Hematopoietic multipotent progenitor cell treated with erythropoietin and hydrocortisone succinate and interleukin-3 and kit ligand, for 8 days (in vitro differentiated cells): ENCODE measurements at places on chromosomes 6 and 20.
A peak's percentile ranks its signal among the peaks of the same experiment; 100 is the strongest.

- peak; percentile 87 for DNase-seq
Observed at GRCh38 chr20:5056801-5057599, 55.7 kb upstream of the SLC23A2 start.

GRCh38 chr20:6767536-6768227, at the start of gene BMP2:
TSS of gene BMP2 (plus strand) at chr20:6767686. CDS start at chr20:6770127, 2,441 bp downstream.
- DNase-seq: peak; percentile 33

DNA sequence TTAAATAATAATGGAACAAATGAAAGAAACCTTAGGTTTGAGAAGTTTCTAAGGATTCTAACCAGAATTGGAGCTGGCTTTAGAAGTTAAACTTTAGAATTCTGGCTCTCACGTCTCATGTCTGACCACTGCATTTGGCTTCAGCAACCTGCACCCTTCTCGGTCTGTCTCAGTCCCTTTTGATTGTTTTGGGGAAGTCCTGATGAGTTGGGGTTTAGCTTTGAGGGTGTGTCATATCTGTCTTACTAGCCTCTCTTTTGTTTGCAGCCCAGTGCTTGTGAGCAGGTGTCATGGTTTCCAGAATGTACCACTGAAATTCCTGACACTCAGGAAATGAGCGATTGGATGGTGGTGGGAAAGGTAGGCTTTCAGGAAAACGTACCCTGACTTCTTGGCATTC, 17.0 kb downstream of the CMTR1 start:
- no peak for DNase-seq

DNA sequence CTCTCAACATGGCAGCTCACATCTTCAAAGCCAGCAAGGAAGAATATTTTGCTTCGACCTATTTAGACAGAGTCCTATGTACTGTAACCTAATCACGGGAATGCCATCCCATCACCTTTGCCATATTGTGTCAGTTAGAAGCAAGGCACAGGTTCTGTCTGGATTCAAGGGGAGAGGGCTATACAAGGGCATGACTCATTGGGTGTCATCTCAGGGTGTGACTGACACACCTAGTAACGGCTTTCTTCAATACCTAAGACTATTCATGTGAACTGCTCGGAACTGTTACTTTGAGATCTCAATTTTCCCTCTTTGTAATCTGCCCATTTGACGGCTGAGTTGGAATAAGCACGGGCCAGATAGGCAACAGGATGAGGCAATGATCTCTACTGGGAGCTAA, 135.6 kb upstream of the HDGFL1 start:
- no peak for DNase-seq

DNA sequence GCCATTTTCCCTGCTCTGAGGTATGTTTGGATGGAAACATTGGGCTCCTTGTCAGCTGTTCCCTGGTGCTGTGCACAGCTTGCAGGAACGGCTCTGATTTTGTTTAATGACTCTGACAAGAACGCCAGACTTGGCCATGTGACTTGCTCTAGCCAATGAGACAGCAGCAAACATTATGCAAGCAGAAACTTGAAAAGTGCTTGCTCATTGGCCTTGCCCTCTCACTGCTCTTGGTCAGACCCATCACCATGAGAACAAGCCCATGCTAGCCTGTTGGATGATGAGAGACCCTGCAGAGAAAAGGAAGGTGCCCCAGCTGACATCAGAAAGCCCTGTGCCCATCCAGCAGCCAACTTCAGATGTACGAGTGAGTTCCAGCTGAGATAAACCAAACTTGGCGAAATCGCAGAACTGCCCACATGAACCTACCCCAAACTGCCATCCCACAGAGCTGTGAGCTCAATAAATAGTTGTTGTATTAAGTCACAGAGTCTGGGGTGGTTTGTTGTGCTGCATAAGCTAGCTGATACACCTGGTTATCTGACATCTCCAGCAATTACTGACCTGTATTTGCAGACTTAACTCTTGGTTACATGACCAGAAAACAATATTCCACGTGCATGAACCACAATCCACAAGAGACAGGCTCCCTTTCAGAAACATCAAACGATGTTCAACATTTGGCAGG, 96.9 kb downstream of the JPH2 start:
- peak; percentile 8 for DNase-seq

GRCh38 chr20:16179371-16179770, 393.9 kb downstream of the KIF16B start:
- no peak for DNase-seq

DNA sequence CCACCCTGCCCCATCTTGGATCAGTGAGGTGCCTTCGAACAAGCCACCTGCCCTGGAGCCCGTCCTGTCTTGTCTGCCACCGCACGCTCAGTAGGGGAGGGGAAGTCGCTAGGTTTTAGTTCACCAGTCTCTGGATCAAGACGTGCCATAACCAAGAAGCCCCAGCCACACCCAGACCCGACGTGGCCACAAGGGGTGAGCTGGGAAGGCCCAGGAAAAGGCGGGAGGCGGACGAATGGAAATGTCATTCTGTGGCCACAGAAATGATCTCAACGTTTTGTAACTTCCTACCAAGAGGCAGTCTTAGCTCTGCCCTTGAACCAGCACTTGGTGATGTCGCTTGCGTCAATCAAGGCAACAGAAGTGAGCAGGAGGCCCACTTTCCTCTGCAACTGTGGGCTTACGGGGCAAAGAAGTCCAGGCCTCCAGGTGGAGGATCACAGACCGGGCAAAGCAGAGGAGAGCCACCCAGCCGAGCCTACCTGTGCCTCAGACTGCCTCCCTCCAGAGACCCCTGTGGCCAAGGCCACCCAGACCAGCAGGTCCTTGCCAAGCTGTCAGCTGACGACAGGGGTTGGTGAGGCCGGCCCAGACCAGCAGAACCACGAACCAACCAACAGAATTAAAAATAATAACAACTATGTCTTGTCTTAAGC, 14.5 kb downstream of the GMEB2 start:
- DNase-seq: no peak

- no peak for DNase-seq
Observed at GRCh38 chr20:3970016-3970415, 45.3 kb downstream of the RNF24 start.

DNA sequence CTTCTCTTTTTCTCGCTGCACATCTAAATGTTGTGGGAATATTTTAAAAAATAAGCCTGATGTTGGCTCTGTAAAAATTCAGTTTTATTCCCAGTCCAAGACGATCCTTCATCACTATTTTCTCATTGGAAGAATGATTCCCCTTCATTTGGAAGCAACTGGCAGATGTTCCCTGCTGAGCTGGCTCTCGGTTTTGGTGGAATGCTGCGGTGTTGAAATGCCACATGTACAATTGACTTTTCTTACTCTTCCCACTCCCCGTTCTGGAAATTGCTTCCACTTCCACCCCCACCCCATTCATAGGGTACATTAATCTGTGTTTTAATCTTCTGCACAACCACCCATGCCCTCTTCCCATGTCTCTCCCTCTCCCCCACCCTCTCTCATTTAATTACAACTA, 496.3 kb upstream of the MAP3K7 start:
- no peak for DNase-seq

DNA sequence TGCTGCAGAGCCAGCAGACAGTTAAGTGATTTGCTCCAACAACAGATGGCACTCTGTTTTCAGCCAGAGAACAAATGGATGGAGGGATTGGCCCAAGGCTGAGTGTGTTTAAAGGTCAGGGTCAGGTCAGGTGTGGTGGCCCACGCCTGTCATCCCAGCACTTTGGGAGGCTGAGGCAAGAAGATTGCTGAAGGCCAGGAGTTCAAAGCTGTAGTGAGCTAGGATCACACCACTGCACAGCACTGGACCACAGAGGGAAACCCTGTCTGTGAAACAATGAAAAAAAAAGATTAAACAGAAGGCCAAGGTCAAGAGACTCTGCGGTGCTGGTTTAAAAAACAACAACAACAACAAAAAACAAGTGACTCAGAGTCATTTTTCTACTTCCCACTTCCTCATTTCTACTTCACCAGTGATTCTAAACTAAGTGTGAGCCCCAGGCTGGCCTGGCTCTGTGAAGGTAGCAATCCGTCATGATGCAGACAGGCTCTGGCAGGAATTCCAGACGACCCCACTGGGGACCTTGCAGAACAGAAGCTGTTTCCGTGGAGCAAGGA, 42.5 kb upstream of the ARMC2 start:
- DNase-seq: no peak

DNA sequence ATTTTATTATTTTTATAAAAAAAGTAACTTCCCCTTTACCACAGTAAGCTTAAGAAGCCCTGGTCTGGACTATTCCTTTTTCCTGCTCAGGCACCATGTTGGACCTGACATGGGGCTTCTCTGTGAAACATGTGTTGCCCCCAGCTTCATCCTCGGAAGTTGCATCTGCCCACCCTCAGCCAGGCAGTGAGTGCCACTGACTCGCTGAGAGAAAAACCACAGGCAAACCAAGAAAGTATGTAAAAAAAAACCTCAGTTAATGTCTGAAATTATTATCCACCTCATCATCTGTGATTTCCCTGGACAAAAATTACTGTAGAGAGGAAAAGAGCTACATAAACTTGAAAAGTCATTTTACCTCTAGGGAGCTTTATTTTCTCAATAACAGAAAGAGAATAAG, 109.9 kb upstream of the MCHR2 start:
- no peak for DNase-seq

DNA sequence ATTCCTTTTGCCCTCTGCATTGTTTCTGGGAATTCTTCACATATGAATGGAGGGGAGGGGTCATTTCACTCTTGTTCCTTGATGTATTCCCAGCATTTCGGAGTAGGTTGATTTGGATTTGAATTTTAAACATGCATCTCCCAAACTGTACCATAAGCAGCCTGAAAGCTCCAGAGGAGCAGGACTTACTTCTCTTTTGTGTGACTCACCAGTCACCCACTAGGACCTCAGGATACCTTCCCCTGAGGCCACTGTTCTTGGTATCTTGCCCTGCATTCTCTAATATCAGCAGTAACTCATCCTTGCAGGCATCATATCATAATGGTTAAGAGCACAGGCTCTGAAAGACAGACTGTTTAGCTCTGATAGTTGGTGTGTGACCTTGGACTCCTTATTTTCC, 703 bp downstream of the MRPL2 start:
- DNase-seq: peak; percentile 61

GRCh38 chr6:72595812-72596211, 26.1 kb upstream of the KCNQ5 start:
- DNase-seq: no peak

DNA sequence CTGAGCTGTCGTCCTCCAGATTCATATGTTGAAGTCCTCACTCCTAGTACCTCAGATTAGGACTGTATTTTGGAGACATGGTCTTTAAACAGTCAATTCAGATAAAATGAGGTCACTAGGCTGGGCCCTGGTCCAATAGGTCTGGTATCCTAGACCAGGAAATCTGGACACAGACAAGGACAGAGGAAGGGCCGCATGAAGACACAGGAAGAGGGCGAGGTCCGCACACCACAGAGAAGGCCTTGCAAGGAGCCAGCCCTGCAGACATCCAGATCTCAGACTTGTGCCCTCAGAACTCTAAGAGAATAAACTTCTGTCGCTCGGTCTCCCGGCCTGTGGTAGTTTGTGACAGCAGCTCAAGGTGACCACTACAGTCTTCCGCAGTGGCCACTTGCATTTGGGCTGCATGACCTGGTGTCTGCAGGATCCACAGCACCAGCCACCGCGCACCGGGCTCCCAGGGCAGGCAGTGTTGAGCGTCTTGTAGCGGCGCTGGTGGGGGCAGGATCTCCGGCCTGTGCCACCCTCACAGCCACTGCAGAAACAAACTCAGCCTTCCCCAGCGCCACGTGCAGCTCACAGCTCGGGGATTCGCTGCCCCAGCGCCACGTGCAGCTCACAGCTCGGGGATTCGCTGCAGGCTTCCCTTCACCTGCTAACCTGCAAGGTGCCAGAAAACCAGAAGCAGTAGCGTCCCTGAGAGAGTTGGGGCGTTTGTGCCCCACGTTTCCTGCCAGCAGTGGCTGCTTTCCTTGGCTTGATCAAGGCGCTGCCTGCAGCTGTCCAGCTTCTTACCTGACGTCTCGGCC, 6.0 kb upstream of the RBM38 start:
- DNase-seq: no peak

DNA sequence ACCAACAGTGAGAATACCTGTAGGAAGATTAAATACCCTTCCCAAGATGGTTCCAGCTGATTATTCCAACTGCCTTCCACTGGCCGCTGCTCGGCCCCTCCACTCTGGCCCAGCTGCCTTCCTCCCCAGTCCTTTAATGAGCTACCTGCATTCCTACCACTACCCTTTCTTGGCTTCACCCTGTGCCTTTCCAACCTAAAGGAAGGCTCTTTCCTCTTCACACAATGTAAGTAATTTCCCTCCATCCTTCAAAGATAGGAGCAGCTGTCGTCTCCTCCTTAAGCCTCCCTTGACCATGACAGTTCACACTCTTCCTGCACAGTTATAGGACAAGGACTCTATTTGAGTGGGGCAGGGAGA, 16.2 kb upstream of the SNX9 start:
- DNase-seq: no peak

- no peak for DNase-seq
Observed at GRCh38 chr6:5680095-5680494, 326.6 kb downstream of the NRN1 start.

- no peak for DNase-seq
Observed at GRCh38 chr6:32641122-32641521, 3.9 kb downstream of the HLA-DQA1 start.

DNA sequence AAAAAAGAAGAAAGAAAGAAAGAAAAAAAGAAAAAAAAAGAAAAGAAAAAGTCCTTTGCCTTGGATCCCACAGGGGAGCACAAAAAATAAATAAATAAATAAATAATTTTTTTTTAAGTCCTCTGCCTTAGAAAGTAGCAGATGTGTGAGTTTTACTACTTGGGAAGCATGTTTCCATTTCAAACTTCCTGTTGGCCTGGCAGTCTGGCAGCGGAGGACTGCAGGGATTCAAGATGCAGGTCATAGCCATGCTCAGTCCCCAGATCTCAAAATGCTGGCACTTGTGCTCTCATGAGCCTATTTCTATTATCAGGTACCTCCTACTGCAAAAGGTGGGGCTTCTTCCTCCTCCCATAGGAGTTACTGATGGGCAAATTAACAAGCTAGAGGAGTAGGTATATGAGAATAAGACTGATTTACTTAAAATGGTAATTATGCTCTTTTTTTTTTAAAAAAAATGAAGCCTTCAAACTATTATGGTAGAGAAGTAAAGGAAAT, 54.2 kb upstream of the MAP7 start:
- no peak for DNase-seq

GRCh38 chr20:5539691-5540090, 210.5 kb upstream of the SHLD1 start:
- DNase-seq: no peak

DNA sequence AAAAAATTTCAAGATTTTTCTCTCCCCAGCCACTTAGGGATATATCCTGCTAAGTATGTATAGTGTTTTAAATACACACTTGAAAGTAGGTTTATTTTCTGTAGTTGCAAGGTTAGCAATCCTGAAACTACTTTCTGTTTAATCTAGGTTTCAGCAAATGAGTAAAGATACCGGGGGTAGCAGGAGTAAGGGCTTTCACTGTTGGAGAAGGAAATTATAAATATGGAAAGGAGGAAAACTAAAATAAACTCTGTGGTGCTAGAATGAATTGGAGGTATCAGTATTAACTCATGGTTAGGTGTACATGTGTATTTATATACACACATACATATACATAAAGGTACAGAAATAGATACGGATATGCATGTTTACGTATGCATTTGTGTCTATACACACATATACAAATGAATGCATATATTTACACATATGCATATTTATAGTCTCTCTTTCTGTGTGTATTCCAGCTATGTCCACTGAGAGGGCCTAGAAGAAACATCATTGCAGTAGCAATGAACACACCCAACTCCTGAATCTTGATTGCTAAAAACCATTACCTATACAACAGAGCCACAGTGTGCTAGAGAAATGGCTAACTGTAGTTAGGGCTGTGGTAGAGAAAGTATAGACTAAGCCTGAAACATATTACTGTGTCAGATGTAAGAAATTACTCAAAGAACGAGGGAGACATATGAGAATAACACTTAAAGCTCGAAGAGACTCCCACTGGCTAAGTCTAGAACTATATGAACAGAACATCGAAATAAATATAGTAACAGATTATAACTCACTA, 95.9 kb upstream of the EMILIN3 start:
- no peak for DNase-seq
